ENCODE measurements at places on chromosomes 3 and 15.

- H3K27me3 ChIP-seq, result no peaks in the 10 kb centered on the region
- H3K36me3 ChIP-seq, result no peaks in the 10 kb centered on the region
- no peak for DNase-seq
- no peak overlapping the region for H3K4me3 ChIP-seq
These were observed 14.5 kb downstream of the LMCD1 start for GRCh38 chr3:8516047-8516661.

DNA sequence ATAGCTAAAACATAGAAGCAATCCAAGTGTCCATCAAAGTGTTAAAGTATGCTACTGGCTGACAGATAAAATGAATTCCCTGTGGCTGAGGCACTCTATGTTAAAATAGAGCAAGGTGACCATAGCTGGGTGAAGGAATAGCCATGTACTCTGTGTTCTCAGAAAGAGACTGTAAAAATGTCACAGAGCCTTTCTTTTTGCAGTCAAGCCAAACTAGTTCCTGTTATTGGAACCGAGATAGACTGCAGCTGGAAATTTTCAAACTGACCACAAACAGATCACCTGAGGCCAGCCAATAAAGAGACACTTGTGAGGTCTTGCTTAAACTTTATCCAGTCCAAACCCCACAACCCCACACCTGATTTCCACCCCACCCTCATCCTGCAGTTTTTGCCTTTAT lies 422.8 kb upstream of the NAALADL2 start:
- no peak for DNase-seq
- H3K36me3 ChIP-seq, result no peaks in the 10 kb centered on the region
- H3K27me3 ChIP-seq, result peaks cover 21% of the 10 kb centered on the region
- H3K4me1 ChIP-seq, result peaks cover 9% of the 10 kb centered on the region
- no peak overlapping the region for H3K4me3 ChIP-seq
- no peak overlapping the region for H3K27ac ChIP-seq

- H3K4me1 ChIP-seq, result peaks cover 19% of the 10 kb centered on the region
- no peaks in the 10 kb centered on the region for H3K27me3 ChIP-seq
- H3K4me3 ChIP-seq, result no peak overlapping the region
- H3K27ac ChIP-seq, result peak overlapping the region; percentile 13
- H3K36me3 ChIP-seq, result no peaks in the 10 kb centered on the region
These were observed 112.2 kb upstream of the MEF2A start for GRCh38 chr15:99453637-99454030.

DNA sequence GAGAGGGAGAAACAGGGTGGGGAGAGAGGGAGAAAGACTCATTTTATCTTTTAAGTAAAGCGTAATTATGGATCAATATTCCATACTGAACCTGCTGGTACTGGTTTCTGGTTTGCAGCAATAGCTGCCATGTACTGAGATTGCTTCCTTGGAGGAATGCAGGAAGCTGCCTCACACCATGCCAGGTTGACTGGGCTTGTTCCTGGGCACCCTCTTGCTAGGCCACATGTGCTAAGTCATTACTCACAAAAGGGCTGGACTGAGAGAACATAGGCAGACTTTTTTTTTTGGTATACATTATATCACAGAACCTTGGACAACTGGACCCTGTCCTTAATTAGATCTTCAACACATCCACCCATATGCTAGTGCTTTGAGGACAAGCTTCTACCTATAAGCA lies 193.4 kb downstream of the ZNF621 start:
- no peaks in the 10 kb centered on the region for H3K36me3 ChIP-seq
- no peak overlapping the region for H3K4me3 ChIP-seq
- H3K27me3 ChIP-seq, result peaks cover 17% of the 10 kb centered on the region
- no peak for DNase-seq
- no peak overlapping the region for H3K27ac ChIP-seq

DNA sequence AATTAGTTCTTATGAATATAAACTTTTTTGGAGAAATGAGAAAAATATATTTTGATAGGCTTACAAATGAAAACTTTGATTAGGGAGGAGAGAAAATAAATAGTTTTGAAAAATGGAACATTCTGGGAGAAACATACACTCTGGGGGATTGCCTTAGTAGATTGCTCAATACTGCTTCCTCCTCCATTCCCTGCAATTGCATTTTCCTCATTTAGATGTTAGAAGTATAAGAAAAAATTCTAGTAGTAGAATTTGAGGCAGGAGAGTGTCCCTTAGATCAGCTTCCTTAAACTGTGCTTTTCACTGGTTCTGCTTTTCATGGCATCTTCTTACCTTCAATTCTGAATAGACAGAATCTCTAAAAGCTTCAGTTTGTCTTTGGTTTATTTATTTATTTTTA lies 46.2 kb upstream of the CTDSPL2 start:
- no peak overlapping the region for H3K27ac ChIP-seq
- peaks cover 7% of the 10 kb centered on the region for H3K36me3 ChIP-seq
- no peaks in the 10 kb centered on the region for H3K4me1 ChIP-seq
- no peak overlapping the region for H3K4me3 ChIP-seq

GRCh38 chr3:185813205-185813604 lies 11.6 kb downstream of the IGF2BP2 start:
- no peak overlapping the region for H3K4me3 ChIP-seq
- no peak overlapping the region for H3K27ac ChIP-seq
- H3K36me3 ChIP-seq, result no peaks in the 10 kb centered on the region

DNA sequence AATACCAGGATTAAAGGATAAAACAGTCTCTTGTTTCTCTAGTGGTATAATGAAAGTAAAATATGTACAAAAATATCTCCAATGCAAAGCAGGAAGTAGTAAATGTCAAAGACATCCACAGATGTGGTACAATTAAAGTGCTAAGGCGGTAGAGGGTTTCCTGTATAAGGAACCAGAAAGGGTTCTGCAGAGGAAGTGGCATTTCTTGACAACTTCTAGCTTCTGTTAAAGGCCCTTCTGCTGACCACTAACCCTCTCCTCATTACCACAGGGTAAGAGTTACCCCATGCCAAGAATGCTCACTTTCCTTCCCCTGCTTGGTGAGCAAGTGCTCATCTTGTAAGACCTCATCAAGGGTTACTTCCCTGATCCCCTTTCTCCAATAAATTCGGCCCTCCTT lies 883.6 kb upstream of the NR2F2 start:
- H3K4me3 ChIP-seq, result no peak overlapping the region
- peaks cover 28% of the 10 kb centered on the region for H3K27me3 ChIP-seq
- H3K27ac ChIP-seq, result no peak overlapping the region
- no peaks in the 10 kb centered on the region for H3K36me3 ChIP-seq

- H3K27ac ChIP-seq, result no peak overlapping the region
- no peaks in the 10 kb centered on the region for H3K27me3 ChIP-seq
- H3K4me1 ChIP-seq, result no peaks in the 10 kb centered on the region
These were observed 45.0 kb upstream of the FAH start for GRCh38 chr15:80107774-80108173.

GRCh38 chr15:26648676-26649075 lies 124.2 kb downstream of the GABRB3 start:
- no peaks in the 10 kb centered on the region for H3K4me1 ChIP-seq
- DNase-seq, result no peak
- H3K27ac ChIP-seq, result no peak overlapping the region
- no peaks in the 10 kb centered on the region for H3K27me3 ChIP-seq

GRCh38 chr3:30738605-30739004 lies 132.2 kb downstream of the TGFBR2 start:
- peaks cover 9% of the 10 kb centered on the region for H3K4me1 ChIP-seq
- no peaks in the 10 kb centered on the region for H3K36me3 ChIP-seq
- no peaks in the 10 kb centered on the region for H3K27me3 ChIP-seq
- H3K27ac ChIP-seq, result no peak overlapping the region
- DNase-seq, result no peak

GRCh38 chr3:150469031-150469930 lies 61.2 kb downstream of the TSC22D2 start:
- H3K4me1 ChIP-seq, result no peaks in the 10 kb centered on the region
- no peaks in the 10 kb centered on the region for H3K27me3 ChIP-seq

- no peak overlapping the region for H3K27ac ChIP-seq
- H3K36me3 ChIP-seq, result no peaks in the 10 kb centered on the region
- no peaks in the 10 kb centered on the region for H3K27me3 ChIP-seq
These were observed 438.6 kb downstream of the ROBO1 start for GRCh38 chr3:79329154-79329553.

DNA sequence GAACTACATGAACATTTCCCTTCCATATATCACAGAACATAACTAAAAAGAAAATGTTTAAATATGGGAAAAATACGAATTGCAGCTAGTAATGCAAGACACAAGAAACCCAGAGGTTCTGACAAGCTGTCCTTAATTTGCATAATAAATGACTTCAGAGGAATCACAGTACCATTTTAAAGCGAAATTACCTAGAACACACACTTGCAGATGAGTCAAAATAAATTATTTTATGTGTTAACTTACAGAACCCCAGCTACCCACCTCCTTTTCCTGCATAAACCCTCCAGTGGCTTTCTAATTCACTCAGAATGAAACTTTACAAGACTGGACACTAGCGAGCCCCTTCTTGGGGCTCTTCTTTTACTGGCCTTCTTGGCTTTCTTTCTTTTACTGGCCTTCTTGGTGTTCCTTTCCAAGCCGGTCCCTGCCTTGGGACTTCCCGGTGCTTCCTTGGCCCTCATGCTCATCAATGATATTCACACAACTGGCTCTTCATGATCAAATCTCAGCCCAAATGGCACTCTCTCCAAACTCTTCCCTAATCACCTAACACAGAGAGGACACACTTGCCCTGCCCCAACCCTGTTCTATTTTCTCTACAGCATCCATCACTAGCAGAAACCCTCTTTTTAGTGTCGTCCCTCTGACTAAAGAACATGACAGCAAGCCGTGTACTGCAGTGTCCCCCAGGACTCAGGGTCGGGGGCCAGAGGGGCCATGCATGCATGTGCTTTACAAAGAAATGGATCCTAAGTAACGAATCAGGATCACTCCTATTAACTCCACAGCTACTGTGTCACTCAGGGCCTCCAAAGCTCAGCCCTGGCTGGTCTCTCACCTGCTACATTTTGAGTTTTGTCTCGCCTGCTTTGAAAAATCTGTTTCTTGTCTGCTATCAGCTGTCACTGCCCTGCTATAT lies 4.8 kb downstream of the CHSY1 start:
- peaks cover 86% of the 10 kb centered on the region for H3K4me1 ChIP-seq
- H3K27ac ChIP-seq, result no peak overlapping the region
- no peaks in the 10 kb centered on the region for H3K27me3 ChIP-seq
- H3K36me3 ChIP-seq, result peaks cover 14% of the 10 kb centered on the region
- DNase-seq, result no peak
- H3K4me3 ChIP-seq, result no peak overlapping the region

DNA sequence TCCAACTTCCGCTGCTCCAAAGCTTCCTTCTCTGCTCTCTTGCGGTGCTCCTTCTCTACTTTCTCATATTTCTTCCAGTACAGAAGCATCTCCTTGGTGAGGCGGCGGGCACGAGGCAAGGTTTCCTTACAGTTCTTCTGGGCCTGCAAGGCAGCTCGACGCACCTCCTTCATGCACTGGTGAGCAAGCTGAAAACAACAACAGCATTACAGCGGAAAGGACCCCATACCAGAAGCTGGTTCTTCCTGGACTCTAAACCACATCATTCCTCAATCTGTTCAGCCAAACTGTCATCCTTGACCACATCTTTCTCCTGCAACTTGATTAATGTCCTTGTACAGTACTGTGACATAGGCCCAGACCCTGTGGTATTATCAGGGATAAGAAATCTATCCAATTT lies 36.4 kb downstream of the INO80 start:
- no peaks in the 10 kb centered on the region for H3K27me3 ChIP-seq
- DNase-seq, result no peak
- no peak overlapping the region for H3K27ac ChIP-seq

DNA sequence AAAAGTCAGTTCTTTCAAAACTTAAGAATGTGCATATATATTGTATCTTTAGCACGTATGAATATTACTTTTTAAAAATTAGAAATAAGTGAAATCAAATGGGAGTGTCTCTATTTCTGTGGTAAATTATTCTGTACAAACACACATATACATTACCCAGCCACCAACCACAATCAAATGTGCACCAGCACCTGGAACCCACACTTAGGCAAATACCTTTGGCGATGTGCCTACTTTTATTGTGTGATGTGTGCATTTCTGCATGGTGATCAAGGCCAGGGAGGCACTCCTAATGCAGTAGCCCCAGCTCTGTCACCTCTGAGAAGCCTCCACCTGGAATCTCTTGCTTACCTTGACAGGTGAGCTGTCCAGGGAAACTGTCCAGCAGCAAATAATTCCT lies 76.9 kb downstream of the PIK3R4 start:
- no peak for DNase-seq
- H3K27me3 ChIP-seq, result no peaks in the 10 kb centered on the region
- no peaks in the 10 kb centered on the region for H3K4me1 ChIP-seq
- H3K36me3 ChIP-seq, result peaks cover 14% of the 10 kb centered on the region
- H3K4me3 ChIP-seq, result no peak overlapping the region
- no peak overlapping the region for H3K27ac ChIP-seq

DNA sequence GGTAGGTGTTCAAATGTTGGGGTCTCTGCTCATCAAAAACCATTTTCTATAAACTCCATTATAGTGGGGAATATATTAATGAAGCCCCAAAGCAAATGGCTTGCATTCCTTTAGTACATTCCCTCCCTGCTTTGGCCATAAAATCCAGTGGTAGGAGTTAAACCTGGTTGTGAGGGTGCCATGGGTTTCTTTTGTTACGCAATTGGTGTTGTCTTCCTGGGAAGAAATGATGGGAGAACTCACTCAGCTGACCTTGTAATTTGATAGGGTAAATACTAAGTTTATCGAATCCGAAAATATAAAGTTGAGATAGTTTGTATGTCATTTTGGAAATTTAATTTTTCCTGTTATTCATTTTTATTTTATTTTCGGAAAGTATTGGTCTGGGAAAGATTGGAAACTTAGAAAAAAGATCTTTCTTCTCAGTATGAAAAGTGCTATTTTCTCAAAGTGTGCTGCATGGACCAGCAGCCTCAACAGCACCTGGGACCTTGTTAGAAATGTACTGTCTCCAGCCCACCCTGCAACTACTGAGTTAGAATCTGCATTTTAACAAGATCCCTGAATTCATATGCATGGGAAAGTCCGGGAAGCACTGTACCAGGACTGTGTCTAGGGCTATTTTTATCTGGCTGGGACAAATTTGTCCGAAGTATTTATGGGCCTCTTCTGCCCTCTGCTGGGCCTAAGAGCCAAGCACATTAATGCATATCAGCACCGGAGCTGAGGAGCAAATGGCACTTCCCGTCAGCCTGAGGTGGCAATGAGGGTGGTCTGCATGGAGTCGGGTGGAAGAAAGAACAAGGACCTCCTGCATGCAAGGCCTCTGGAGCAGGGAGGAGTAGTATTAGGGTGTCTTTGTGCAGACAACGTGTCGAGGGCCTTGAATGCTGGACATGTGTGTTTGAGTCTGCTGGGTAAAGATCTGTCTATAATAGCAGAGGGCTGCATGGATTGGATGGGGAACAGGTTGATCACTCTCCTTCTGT lies 54.7 kb downstream of the FAM81A start:
- no peak overlapping the region for H3K4me3 ChIP-seq
- peak; percentile 51 for DNase-seq
- H3K36me3 ChIP-seq, result no peaks in the 10 kb centered on the region
- H3K4me1 ChIP-seq, result 0 out of 2 replicates have a peak, but pooled peaks cover 3% of the 10 kb centered on the region
- peaks cover 12% of the 10 kb centered on the region for H3K27me3 ChIP-seq

All from DND-41 (cell line).